ENCODE measurements at places on chromosomes 2 and 18. TPM values are rescaled to one million over a fixed set of nuclear protein-coding genes. Genes with fewer than 3 reads are reported as not detected.

- DNase-seq: no peak
These were observed 1.4 kb downstream of the DPYSL5 start for GRCh38 chr2:26849056-26849999.

- no peak for DNase-seq
These were observed 1.1 kb upstream of the PPP3R1 start for GRCh38 chr2:68253219-68254068.

GRCh38 chr2:62529758-62530157, 23.8 kb upstream of the TMEM17 start:
- no peak for DNase-seq

GRCh38 chr2:227534714-227535113, 62.8 kb downstream of the AGFG1 start:
- DNase-seq: no peak

The GALNT13 gene
- polyA plus RNA-seq: 2.3 TPM

DNA sequence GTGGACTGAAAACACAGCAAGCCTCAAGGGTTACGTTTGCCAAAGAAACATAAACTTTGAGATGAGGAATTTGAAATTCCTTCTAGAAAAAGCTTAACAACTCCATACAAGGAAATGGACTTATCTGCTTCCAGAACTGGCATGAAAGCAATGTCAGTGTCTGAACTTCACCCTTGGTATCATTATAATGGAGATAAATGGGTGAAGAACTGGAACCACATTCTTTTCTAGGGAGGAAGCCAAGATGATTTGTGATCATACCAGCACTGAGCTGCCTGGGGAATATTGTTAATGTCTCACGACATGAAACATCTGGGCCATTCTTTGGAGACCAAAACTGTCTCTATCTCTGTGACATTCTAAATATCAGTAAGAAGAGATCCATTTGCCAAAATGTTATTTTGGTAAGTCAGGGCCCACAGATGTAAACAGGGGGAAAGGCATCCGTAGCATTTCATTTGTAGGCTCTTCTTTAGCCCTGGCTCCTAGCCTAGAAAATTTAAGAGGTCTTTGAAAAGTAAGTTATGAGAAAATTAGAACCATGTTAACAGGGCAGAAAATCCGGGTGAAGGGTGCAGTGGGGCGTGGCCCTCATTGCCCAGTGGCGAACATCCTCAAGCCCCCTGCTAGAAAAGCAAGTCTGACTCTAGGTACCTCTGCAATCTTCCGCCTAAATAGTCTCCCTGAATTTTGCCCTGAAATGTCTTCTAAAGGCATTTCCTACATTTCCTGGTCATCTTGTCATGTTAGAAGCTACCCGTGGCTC, 295.3 kb upstream of the EPAS1 start:
- peak; percentile 53 for DNase-seq

- no peak for DNase-seq
These were observed 228.6 kb downstream of the RND3 start for GRCh38 chr2:150258781-150259307.

- no peak for DNase-seq
These were observed 99.9 kb downstream of the PARD3B start for GRCh38 chr2:204645018-204645773.

The KIF5C gene
- polyA plus RNA-seq: 4.9 TPM

The ITGA6 gene
- polyA plus RNA-seq: 99.2 TPM
